ENCODE measurements at places on chromosomes 13 and 19.
A peak's percentile ranks its signal among the peaks of the same experiment; 100 is the strongest.

GRCh38 chr13:86933676-86934075, 737.5 kb upstream of the SLITRK5 start:
- DNase-seq, result no peak

DNA sequence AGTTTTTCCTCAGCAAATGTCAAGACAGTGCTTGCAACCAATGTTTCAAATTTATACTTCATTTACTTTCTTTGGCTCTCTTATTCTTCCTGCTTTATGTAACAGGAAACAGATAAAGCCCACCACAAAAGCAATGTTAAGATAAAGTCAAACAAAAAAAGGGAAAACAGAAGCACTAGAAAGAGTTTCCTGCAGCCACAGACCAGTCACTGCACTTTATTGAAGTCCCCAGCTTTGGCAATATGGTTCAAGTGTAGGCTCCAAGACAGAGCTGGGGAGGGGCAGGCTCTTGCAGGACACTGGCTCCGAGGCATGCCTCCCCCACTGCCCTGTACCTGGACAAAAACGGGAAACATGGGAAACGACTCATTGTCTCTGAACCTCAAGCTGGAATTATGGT, 15.3 kb upstream of the CDC16 start:
- DNase-seq, result no peak

GRCh38 chr13:46659413-46660065, 106.6 kb downstream of the LRCH1 start:
- DNase-seq, result no peak

- DNase-seq, result no peak
These were observed 710.8 kb upstream of the PCDH20 start for GRCh38 chr13:62126400-62126799.

GRCh38 chr13:112683581-112683980, 6.3 kb upstream of the ATP11A start:
- DNase-seq, result no peak

DNA sequence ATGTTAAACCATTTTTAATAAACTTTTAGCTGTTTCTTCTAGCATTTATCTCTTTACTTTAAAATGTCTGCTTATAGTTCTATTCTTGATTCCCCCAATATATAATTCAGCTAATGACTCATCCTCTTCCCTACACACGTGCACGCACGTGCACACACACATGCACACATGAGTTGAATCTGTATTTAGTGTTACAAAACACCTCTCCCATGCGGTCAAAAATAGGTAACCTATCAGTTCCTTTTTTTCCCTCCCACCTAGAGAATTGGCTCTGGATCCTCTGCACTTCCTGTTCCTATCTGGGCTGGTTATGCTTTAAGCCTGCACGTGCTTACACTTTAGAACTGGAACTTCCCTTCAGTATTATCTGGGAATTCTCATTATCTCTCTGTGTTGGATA, 144.1 kb downstream of the PAN3 start:
- DNase-seq, result no peak

DNA sequence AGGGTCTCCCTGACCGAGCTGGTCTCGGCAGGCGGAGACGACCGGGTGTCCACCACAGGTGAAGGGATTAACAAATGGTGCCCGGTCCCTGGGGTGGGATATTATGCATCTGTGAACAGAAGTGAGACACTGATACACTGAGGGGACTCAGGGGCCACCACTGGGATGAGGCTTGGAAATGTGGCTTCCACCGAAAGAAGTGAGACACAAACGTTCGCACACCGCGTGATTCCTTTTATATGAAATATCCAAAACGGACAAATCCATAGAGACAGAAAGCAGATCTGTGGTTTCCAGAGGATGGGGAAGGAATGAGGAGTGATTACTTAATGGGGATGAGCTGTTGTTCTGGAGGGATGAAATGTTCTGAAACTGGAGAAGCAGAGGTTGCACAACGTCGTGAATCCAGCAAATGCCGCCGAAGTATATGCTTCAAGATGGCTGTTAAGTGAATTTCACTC, 47.5 kb downstream of the C13orf46 start:
- DNase-seq, result no peak

- DNase-seq, result no peak
These were observed 8.7 kb upstream of the GGACT start for GRCh38 chr13:100597253-100597652.

- no peak for DNase-seq
These were observed 14.5 kb upstream of the KLK4 start for GRCh38 chr19:50925734-50926133.

- DNase-seq, result no peak
These were observed 357.7 kb upstream of the TSHZ3 start for GRCh38 chr19:31706691-31707620.

DNA sequence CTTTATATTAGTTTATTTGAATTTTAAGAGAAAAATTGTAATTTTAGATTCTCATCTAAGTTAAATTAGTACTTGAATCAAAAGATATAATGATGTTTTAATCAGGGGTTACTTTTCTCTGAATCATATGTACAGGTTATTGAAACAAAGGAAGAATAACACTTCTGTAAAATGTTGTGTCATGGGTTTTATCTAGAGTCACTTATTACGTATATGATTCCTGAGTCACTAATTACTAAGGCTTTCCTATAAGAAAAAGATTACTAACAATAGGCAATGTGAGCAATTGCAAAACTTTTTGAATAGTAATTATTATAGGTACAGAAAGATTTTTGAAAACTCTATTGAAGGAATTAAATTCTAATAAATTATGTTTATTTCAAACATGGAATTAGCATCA, 99.2 kb upstream of the KLF5 start:
- no peak for DNase-seq

DNA sequence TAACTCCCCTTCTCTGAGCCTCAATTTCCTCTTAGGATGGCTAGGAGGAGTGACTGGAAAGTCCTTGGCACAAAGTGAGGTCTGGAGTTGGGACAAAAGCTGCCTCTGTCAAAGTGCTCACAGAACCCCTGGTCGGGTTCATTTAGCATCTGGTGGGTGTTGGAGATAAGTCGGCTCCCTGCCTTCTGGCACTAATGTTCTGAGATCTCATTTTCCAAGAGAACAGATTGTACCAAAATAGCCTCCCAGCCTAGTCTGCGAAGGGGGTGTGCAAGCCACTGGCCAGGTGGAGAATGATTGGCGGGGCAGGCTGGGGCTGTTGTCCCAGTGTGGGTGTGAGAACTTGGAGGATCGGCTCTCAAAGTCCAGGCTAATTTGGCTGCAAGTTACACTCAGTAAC, 20.7 kb upstream of the NWD1 start:
- DNase-seq, result no peak

DNA sequence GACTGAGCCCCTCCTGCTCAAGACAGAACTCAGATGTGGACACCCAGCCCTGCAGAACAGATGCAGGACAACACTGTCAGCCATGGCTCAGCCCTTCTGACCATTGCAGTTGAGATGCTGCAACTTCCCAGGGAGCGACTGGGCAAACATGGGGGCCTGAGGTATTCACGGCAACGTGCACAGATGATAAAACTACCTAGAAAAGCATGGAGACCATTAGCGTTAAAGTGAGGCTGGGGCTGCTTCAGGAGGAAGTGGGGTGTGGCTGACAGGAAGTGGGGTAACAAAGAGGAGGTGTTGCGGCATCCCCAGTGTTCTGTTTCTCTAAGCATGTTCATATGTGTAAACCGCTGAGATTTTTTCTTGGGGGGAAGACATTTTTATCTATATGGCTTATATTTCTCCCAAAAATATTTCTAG, 1.3 kb upstream of the SIGLEC9 start:
- DNase-seq, result peak; percentile 57

GRCh38 chr19:8150178-8150865, 930 bp upstream of the FBN3 start:
- DNase-seq, result no peak

GRCh38 chr19:10835754-10836478, at the start of gene TMED1:
TMED1 (minus strand) TSS chr19:10836212; CDS start chr19:10836191, 21 bp downstream.
- peak; percentile 98 for DNase-seq

GRCh38 chr13:31064636-31065035, 97.1 kb downstream of the HSPH1 start:
- DNase-seq, result no peak

DNA sequence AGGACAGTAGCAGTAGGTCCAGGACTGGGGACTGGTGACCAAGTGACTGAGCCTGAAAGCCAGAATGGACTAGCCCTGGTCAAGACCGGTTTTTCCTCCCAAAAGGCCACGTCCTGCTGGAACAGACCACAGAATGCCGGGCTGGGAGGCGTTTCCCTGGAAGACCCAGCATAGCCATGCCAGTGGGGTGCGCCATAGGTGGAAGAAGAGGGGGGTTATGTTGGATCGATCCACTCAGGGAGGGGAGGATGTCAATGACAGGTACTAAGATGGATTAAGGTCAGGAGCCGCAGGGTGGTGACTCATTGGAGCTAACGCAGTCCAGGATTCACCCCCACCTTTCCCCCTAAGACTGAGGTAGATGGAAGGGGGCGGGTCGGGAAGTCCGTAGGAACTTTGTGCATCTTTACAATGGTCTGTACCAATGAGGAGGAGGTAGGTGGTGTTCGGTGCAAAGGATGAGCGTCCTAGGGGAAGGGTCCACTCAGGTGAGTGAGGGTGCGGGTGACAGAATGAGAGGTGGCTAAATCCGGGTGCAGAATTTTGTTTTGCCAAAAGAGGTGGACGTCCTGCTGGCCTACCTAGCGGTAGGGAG, 21.0 kb downstream of the VASP start:
- DNase-seq, result no peak

- DNase-seq, result no peak
These were observed 614.5 kb downstream of the TBC1D4 start for GRCh38 chr13:74867460-74867859.

- no peak for DNase-seq
These were observed 22.1 kb upstream of the F7 start for GRCh38 chr13:113083402-113084061.

DNA sequence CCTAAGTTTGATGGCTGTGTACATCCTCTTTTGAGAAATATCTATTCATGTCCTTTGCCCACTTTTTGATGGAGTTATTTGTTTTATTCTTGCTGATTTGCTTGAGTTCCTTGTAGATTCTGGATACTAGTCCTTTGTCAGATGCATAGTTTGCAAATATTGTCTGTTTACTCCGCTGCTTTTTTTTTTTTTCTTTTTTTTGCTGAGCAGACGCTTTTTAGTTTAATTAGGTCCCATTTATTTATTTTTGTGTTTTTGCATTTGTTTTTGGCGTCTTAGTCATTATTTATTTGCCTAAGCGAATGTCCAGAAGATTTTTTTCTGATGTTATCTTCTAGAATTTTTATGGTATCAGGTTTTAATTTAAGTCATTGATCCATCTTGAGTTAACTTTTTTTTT, 114.9 kb downstream of the GPC6 start:
- DNase-seq, result no peak

DNA sequence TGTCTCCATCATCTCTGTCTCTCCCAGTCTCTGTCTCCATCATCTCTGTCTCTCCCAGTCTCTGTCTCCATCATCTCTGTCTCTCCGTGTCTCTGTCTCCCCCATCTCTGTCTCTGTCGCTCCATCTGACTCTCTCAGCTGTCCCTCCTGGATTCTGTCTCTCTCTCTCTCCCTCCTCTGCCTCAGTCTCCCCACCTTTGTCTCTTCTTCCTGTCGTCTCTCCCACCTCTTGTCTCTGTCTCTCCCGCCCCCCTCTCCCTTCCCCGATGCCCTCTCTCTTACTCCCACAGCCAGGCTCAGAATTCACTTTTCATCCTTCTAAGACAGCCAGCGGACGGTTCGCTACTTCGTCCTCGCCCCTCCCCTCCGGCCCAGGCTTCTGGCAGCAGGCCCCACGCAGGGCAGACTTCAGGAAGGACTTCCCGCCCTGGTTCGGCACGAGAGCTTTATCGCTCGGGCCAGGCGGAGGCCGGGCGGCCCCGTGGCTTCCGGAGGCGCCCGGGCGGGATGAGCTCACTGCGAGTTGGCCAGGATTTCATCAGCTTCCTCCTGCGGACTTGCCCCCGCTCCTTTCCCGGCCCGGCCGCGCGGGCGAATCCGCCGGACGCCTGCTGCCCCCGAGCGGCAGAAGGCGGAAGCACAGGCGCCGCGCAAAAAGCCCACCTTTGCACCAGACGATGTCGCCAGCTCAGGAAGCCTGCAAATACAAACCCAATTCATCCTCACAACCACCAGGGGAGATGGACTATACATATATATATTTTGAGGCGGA, 12.4 kb upstream of the CCDC9 start:
- DNase-seq, result peak; percentile 91

DNA sequence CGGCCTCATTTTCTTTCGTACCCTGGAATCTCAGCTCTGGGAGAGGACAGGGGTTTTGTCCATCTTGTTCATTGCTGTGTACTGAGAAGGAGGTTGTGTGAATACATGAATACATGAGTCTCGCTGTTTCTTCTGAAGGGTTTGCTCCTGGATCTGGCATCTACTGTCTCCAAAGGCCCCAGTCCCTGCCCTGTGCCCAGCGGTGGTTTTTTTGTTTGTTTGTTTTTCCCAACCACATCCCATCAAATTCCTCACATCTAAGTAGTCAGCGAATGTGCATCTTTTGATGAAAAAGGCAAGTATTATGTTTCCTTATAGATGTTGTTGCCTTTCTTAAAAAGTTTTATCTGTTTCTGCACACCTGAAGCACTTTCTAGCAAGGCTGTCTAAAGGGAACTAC, 12.5 kb downstream of the DCAF15 start:
- DNase-seq, result no peak

DNA sequence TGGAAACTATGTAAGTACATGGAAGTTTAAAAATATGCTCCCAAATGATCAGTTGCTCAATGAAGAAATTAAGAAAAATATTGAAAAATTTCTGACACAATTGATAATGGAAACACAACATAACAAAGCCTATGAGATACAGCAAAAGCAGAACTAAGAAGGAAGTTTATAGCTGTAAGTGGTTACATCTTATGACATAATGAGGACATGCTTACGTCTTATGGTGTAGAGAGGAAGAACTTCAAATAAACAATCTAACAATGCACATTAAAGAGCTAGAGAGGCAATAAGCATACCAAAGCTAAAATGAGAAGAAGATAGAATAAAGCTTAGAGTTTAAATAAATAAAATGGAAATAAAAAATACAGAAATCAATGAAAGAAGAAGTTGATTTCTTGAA, 50.0 kb upstream of the CEACAM21 start:
- DNase-seq, result no peak

DNA sequence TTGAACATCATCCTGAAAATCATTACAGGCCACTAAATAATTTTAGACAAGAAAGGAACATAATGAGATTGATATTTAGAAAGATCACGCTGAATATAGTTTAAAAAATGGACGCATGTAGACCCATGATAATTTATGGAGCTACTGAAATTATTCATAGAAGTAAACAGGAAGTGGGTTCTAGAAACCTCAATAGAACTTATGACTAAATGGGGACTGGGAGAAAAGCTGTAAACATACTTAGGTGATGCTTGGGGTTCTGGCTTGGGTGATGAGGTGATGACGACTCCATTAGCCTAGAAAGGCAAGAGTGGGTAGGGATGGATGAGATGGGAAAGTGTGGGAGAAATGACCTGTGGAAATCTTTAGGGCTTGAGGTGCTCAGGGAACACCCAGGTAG, 484.0 kb downstream of the MYO16 start:
- DNase-seq, result no peak

GRCh38 chr13:108176685-108177274, 38.6 kb downstream of the LIG4 start:
- peak; percentile 45 for DNase-seq

All from CD4-positive, alpha-beta T cell treated with Interferon gamma for 1 hour (primary cell).